Forelimb muscle (tissue), 1 donor: ENCODE measurements at places on chromosomes 16 and 17. TPM values are rescaled to one million over a fixed set of nuclear protein-coding genes. Genes with fewer than 3 reads are reported as not detected.

DNA sequence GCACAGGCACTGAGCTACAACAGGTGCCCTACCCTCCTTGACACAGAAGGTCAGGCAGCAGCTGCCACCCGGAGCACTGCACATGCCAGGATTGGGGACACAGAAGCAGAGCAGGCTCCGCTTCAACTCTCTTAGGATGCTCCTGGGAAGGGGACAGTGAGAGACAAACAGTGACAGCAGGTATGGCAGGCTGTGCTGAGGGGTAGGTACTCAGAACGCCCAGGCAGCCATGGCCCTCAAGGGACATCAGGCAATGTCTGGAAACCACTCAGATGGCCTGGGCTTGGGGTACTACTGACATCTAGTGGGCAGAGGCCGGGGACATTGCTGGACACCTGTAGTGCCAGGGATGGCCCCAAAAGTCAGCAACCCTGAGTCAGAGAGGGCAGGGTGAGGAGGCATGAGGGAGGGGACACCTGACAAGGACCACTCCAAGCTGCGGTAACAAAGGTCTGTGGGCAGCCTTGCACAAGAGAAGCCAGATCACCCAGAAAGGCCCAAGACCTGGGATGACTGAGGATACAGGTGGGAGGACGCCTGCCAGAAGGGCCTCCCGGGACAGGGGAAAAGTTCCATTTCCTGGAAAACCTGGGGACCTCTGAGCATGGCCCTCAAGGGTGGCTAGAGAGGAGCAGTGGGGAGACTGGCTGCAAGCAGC lies 21.2 kb downstream of the PEMT start:
- DNase-seq = no peak

GRCh38 chr17:61404663-61404912 lies 4.9 kb downstream of the TBX2 start:
- no peak for DNase-seq

GRCh38 chr16:972316-973002 lies 1.7 kb upstream of the LMF1 start:
- no peak for DNase-seq

CDH16 gene
- not detected for polyA plus RNA-seq

DNA sequence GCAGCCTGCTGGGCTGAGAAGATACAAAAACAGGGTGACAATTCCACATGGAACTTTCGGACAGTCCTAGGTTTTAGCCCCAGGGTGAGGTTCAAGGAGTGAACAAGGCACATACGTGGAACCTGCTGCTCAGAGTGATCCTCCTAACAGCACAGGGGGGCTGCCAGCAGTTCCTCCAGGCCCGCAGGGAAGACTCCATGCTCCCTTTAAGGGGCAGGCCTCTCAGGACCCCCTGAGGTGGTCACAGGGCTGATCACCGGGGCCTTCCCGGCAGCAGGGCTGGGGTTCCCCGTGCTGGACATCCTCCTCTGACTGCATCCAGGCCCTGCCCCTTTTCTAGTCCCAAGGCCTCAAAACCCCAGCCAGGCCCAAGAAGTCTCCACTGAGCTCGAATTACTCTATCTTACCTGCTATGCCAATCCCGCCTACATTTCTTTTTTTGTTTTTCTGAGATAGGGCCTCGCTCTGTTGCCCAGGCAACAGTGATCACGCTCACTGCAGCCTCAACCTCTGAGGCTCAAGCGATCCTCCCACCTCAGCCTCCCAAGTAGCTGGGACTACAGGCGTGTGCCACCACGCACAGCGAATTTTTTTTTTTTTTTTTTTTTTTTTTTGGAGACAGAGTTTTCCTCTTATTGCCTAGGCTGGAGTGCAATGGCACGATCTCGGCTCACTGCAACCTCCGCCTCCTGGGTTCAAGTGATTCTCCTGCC lies 10.4 kb downstream of the CANT1 start:
- no peak for DNase-seq

DNA sequence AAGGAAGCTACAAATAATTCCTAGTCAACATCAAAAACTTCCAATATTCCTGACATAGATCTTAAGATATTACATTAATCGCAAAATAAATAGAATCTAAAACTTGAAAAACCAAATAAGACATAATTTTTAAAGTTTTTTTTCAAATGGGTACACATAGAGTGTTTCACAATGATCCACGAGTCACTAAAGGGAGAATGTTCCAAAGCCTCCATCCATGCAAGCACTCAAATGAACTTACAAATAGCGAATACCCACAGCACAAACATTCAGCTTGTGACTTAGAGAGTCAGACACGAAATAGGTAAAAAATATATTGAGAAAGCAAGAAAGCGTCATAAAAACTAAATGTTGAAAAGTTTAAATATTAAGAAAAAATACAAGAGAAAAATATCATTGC lies 65.7 kb downstream of the CEP112 start:
- DNase-seq = no peak
